A549 treated with ZK216348 at 1 μM for 4 hours (cell line): ENCODE measurements at places on chromosomes 11 and 22. TPM values are rescaled to one million over a fixed set of nuclear protein-coding genes. Genes with fewer than 3 reads are reported as not detected.

Gene PIK3IP1
- 0.58 to 1.1 TPM (median 0.90 TPM) in 5 replicates for total RNA-seq

Gene CNTF
- total RNA-seq: 0.95 to 1.5 TPM (median 1.2 TPM) in 5 replicates

Gene ANO1
- 1.4 to 3.0 TPM (median 1.7 TPM) in 5 replicates for total RNA-seq

Gene C22orf42
- not detected in 5 replicates for total RNA-seq
